ENCODE measurements at places on chromosomes 3 and 15. TPM values are rescaled to one million over a fixed set of nuclear protein-coding genes. Genes with fewer than 3 reads are reported as not detected.

GRCh38 chr15:80691575-80691974 lies 3.5 kb upstream of the ABHD17C start:
- no peak for DNase-seq
- H3K4me1 ChIP-seq = peaks cover 19% of the 10 kb centered on the region
- no peak overlapping the region for H3K4me3 ChIP-seq
- H3K36me3 ChIP-seq = no peaks in the 10 kb centered on the region

The CCK gene
- total RNA-seq = not detected

GRCh38 chr15:70436428-70436827 lies 326.9 kb downstream of the UACA start:
- no peak for DNase-seq
- no peaks in the 10 kb centered on the region for H3K36me3 ChIP-seq
- H3K4me1 ChIP-seq = peaks cover 37% of the 10 kb centered on the region
- no peak overlapping the region for H3K4me3 ChIP-seq
- no peak overlapping the region for H3K27ac ChIP-seq

The PLSCR5 gene
- total RNA-seq = not detected

The TMOD2 gene
- total RNA-seq = 6.6 TPM

GRCh38 chr3:171622126-171622525 lies 161.9 kb upstream of the TNIK start:
- H3K4me3 ChIP-seq = no peak overlapping the region
- H3K27me3 ChIP-seq = no peaks in the 10 kb centered on the region
- no peak for DNase-seq
- peaks cover 4% of the 10 kb centered on the region for H3K36me3 ChIP-seq

The MESP2 gene
- not detected for total RNA-seq

GRCh38 chr3:152656972-152657355 lies 178.0 kb upstream of the P2RY1 start:
- no peaks in the 10 kb centered on the region for H3K36me3 ChIP-seq
- no peak overlapping the region for H3K4me3 ChIP-seq
- no peaks in the 10 kb centered on the region for H3K4me1 ChIP-seq
- H3K27ac ChIP-seq = no peak overlapping the region

The CEMIP gene
- 1.3 TPM for total RNA-seq

DNA sequence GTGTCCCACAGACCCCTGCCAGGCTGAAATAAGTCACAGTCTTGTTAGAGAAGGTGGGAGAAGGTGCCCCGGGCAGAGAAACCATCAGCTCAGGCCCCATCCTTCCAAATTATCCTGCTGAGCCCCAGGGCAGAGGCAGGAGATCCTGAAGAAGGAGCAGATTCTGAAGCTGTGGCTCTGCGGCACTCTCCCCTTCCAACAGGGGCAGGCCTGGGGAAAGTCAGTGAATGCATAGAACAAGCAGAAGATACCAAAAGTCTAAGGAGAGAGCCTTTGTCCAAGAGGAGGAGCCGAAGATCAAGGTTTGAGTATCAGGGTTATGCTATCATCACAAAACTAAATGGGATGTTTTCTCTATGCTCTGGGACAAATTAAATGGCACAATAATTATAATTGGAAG lies 249.3 kb downstream of the XXYLT1 start:
- H3K36me3 ChIP-seq = no peaks in the 10 kb centered on the region
- no peak overlapping the region for H3K4me3 ChIP-seq
- H3K4me1 ChIP-seq = no peaks in the 10 kb centered on the region
- H3K27me3 ChIP-seq = no peaks in the 10 kb centered on the region

DNA sequence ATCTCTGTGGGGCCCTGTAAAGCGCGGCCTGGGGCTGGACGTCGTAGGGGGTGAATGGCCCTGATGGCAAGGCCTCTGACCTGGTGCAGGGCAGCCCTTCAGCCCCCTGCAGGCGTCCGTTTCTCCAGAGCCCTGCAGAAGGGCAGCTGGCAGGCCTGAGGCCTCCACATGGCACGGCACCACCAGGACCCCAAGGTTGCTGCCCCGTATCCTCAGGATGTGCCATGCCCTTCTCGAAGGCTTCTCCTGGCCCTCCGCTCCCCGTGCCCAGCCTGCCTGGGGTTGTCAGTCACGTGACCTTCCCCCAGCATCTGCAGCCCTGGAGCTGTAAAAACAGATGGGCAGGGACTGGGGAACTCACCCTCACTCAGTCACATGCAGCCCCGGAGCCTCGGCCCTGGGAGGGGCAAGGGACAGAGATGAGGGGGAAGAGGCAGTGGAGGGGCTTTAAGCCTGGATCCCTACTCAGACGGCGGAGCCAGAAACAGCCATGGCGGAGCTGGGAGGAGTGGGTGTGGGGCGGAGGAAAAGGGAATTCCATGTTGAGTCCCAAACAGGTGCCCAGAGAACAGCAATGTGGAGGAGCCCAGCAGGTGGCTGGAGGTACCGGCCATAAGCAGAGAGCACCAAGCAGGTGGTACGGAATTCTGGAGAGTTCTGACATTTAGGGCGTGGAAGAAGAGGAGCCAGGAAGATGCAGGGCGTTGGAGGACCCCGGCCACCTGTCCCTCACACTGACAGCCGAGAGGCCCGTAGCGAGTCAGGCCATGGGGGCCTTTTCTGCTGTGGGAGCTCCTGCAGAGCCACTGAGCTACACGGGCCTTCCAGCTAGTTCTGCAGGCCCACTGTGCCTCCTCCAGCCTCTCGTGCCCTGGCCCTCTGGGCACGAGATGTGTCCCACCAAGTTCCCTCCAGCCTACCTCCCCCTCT lies 193.1 kb downstream of the XXYLT1 start:
- no peak overlapping the region for H3K27ac ChIP-seq
- H3K4me3 ChIP-seq = no peak overlapping the region
- H3K36me3 ChIP-seq = no peaks in the 10 kb centered on the region
- no peak for DNase-seq
- peaks cover 39% of the 10 kb centered on the region for H3K4me1 ChIP-seq
- H3K27me3 ChIP-seq = no peaks in the 10 kb centered on the region

The P2RY14 gene
- total RNA-seq = 5.8 TPM

GRCh38 chr15:79172032-79172481 lies 81.5 kb upstream of the RASGRF1 start:
- H3K4me3 ChIP-seq = no peak overlapping the region
- no peaks in the 10 kb centered on the region for H3K36me3 ChIP-seq
- no peak for DNase-seq
- no peak overlapping the region for H3K27ac ChIP-seq
- no peaks in the 10 kb centered on the region for H3K27me3 ChIP-seq
